ENCODE measurements at places on chromosomes 13 and 19.

- no peak for DNase-seq
These were observed 59.3 kb downstream of the PEPD start for GRCh38 chr19:33462112-33462791.

DNA sequence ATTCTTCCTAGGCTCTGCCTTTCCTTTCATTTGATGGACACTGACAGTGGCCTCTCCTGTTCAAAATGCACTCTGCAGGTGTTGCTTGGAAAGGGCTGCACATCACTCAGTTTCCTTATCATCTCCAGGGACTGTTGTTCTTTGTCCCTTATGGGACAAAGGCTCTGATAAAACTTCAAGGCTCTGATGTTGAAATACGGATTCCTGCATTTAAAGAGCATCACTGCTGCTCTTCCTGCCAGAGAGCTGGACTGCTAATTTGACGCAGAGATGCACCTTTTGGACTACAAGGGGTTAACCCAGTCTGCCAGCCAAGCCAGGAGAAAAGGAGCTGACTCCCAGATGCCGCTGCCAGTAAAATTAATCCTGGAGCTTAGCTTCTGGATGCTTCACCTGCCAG lies 952.1 kb downstream of the DIAPH3 start:
- no peak for DNase-seq

DNA sequence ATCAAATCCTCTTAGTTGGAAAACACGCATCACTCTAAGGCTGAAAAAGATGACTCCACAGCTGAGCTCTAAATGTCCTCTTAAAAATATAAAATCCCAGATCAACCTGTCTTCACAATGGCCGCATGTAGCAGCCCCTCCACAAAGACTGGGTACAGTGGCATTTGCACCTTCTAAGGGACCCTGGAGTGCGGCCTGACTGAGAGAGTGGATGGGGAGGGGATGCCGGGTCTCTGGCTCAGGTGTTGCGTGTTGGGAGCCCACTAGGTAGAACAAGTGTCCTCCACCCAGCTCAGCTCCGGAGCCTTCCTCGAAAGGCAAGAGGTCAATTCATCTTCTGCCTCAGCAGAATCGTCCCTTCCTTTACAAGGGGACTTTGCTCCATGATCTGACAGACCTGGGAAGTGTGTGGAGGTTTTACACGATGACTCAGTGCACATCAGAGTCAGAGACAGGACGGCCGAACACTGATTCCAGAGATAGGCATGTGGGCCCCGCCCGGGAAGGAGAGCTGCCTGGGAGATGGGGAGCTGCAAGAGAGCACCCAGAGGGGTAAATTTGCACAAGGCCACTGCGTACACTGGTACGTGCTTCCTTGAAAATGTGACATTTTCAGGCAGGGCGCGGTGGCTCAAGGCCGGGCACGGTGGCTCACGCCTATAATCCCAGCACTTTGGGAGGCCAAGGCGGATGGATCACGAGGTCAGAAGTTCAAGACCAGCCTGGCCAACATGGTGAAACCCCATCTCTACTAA lies 23.5 kb upstream of the SLC15A1 start:
- DNase-seq = no peak

DNA sequence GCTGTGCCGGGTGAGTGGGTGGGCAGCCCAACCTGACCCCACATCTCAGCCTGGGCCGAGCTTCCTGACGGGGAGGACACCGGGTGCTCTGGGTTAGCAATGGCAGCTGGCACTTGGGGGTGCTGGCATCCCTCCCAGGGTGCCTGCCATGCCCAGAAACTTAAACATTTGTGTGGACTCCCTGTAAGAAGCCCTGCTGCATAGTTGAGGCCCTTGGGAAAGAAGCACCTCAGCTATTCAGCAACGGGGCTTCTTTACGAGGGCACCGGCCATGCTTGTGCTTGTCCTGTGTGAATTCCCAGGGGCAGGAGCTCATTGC lies 33.8 kb upstream of the MEDAG start:
- no peak for DNase-seq

DNA sequence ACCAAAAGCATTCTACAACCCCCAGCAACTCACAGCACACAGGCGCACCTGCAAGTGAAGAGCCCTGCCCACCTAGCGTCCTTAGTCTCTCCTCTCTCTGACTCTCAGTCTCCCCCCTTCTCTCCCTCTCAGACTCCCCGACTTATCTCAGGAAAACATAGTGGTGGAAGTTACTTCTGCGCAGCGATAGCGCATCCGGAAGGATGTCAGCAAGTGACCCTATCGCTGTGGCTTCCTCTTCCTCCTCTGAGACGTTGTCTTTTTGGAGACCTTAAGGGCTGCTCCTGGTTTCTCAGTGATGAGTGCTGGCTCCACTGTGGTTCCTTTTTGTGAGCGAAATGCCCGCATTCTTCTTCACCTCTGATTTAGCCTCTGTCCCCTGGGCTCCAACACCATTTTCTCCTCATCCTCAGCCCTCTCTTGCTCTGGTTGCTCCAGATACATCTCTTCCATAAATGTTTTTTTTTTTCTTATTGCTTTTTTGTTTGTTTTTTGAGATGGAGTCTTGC lies 1.4 kb upstream of the YIF1B start:
- DNase-seq = no peak

GRCh38 chr13:73179650-73180274 lies 121.0 kb downstream of the KLF5 start:
- DNase-seq = no peak

DNA sequence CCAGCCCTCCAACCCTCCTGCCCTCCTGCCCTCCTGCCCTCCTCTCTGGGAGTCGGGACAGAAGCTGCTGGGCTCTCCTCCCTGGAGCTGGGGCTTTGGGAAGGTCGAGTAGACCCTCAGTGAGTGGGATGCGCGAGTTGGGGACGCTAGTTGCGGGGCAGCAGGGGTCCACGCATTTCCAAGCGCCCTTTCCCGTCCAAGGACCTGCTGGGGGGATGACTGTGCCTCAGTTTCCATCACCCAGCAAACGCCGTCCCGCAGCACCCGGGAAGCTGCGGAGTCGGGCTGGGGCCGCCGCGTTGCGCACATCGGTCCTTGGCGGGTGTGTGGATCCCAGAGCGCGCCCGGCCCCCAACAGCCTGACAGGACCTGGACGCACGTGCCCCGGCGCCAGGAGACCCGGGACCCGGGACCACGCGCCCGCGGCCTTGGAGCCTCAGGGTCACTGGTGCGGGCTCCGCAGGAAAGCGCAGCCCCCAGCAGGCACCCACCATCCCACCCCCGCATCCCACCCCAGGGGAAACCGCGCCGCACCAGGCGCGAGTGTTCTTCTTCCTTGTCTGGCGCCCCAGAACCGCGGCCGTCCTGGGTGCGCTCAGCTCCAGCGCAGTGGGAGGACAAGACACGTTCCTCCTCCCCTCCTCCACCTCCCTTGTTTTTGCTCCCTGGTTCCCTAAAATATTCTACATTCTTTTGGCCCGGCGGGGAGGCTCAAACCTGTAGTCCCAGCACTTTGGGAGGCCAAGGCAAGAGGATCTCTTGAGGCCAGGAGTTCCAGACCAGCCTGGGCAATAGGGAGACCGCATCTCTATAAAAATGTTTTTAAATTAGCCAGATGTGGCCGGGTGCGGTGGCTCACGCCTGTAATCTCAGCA lies 9.2 kb downstream of the ONECUT3 start:
- no peak for DNase-seq

GRCh38 chr13:49409008-49409407 lies 34.9 kb downstream of the CAB39L start:
- DNase-seq = no peak

GRCh38 chr13:111046590-111047141 lies 68.4 kb upstream of the ARHGEF7 start:
- DNase-seq = no peak

- DNase-seq = no peak
These were observed 80.9 kb downstream of the PTPRS start for GRCh38 chr19:5259750-5260149.

GRCh38 chr13:80132741-80133601 lies 208.0 kb downstream of the SPRY2 start:
- peak; percentile 41 for DNase-seq

DNA sequence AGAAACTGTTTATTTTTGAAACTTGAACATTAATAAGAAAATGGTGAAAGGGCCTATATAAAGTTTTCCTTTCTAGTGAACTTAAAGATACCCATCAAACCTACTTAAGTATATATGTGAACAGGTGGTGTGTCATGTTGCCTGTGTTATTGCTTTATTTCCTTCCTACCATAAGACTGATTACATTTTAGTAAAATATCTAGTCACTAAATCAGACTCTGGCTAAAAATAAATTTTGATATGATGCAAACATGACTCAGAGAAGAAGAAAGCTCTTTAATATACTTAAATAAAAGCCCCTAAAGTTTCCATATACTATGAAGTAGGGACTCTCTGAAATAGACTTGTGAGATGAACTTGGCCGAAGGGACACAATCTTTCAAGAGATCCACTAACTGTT lies 35.1 kb upstream of the FBXL3 start:
- DNase-seq = no peak

DNA sequence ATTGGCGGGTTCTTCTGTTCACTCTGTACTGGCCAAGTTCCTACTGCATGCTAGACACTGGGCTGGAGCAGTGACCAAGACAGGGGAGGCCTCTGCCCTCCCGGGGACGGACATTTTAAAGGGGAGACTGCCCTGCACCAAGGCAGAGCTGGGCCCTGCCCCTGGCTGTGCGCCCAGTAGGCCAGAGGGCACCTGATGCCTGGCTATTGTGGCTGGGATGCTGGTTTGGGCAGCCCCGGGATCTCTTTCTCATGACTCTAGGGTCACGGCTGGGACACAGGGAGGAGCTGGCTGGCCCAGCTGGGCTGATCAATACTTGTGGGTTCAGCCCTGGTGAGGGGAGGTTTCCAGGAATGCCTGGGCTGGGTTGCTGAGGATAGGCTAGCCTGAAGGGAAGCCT lies 17.7 kb downstream of the LIPE start:
- no peak for DNase-seq

GRCh38 chr19:11574689-11575088 lies 2.8 kb downstream of the ACP5 start:
- no peak for DNase-seq

DNA sequence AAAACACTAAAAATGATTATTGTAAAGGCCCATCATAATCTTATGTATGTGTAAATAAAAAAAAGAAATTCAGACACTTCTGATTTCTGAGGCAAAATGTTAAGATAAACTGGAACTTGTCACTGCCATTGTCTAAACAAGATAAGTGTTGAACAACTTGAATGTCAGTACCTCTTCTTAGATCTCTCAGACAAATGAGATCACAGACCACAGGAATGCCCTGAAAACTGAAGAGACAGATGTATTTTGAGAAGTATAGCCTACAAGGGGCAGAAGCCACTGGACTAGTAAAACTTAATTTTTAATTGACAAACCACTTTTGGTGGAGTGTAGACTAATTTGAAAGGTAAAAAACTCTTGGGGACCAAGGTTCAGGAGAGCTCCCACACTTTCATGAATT lies 375.5 kb upstream of the SLITRK5 start:
- DNase-seq = no peak

DNA sequence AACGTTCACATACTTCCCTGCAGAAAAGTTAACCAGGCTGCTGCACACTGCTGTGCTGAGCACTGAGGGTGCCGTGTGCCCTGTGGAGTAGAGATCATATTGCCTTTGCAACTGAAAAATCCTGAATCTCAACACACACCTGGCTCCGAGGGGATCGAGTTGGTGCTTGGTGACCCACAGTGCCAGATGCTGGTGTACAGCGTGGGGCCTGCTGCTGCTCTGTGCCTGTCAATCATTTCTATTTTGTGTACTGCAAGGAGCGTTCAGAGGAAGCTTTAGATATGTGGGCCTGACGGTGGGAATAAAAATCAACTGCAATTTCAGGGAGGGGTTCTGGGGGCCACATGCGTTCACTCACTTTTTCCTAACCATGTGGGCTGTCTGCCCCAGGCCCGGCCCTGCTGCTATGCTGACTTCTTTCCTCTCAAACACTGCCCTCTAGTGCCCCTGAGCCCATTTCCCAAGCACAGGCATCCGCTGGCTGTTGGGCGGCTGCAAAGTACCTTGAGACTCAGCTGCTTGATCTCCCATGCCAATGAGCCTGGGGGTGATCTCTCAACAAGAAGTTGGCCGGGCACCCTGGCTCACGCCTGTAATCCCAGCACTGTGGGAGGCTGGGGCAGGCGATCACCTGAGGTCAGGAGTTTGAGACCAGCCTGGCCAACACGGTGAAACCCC lies 9.7 kb upstream of the LENG8 start:
- DNase-seq = peak; percentile 13

DNA sequence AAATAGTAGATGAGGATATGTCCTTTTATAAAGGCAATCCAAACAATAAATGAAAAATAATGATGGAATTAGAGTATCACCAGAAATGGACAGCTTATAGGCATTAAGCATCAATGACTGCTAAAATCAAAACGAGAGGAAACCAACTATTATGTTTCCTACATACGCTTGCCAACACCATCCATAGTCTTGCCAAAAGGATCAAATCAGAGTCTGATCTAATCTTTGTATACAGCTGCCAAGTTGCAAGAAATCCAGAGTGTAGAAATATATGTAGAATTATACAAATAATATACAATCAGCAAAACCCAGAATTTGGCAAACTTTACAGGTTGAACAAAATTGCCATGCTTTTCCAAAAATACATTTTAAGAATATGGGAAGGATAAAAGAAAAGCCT lies 1661.6 kb downstream of the SLITRK1 start:
- no peak for DNase-seq

GRCh38 chr13:98921786-98922185 lies 56.1 kb downstream of the DOCK9 start:
- no peak for DNase-seq

DNA sequence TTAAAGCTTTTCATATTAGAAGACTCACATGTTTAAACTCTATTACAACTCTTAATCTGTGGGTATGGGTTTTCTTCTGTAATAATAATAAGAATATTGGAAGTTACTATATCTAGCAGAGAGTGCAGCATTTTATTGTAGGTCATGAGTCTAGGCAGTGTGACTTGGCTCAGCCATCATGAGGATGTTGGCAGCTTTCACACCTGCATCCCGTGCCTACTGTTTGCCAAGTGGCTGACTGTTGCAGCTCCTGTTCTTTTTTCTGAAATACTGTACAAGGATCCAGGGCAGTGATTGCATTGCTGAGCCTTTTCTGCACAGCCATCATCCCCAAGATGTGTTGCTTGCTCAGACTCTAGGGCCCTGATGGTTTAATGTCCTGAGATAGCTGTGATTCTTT lies 47.4 kb downstream of the MTUS2 start:
- DNase-seq = no peak

DNA sequence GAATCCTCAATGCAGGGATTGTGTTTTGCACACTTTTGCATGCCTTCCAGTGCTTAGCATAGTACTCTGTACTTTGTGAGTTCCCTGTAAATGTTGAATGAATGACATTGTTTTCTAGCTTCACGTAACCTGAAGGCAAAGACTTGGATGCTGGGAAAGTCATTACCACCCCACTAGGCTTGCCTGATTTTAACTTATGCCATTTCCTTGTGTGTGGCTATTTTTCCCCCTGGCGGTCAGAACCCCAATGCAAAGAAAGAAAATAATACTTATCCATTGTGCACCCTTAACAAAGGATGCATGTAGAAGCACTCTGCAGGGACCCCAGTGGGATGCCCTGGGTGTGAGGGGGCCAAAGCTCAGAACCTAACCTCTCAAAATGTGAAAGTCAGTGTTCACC lies 1.2 kb upstream of the ENOX1 start:
- no peak for DNase-seq

GRCh38 chr13:51993713-51994112 lies 17.5 kb downstream of the ATP7B start:
- no peak for DNase-seq

GRCh38 chr13:45332036-45332830 lies 8.8 kb downstream of the TPT1 start:
- no peak for DNase-seq

GRCh38 chr19:17210296-17210695 lies 4.9 kb upstream of the USE1 start:
- no peak for DNase-seq
